ENCODE measurements at places on chromosomes 2 and 18. TPM values are rescaled to one million over a fixed set of nuclear protein-coding genes. Genes with fewer than 3 reads are reported as not detected.

The MITD1 gene
- total RNA-seq: 46.0 TPM

The LIMS2 gene
- 2.3 TPM for total RNA-seq

The PLGLB2 gene
- 1.2 TPM for total RNA-seq

The DNAH6 gene
- 0.27 TPM for total RNA-seq

The TUBB8B gene
- total RNA-seq: not detected

DNA sequence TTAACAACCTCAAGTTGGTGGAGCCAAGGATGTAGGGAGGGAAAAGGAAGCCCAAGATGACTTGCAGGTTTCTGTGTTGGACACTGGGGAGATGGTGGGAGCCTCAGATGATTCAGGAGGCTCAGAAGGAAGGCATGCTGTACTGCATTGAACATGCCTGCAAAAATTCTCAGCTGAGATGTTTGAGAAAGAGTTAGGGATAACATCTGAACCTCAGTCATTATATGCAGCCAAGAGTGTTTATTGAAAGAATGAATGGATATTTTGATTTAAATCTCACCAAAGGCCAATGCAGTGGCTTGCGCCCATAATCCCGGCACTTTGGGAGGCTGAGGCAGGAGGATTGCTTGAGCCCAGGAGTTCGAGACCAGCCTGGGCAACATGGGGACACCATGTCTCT lies 243.0 kb downstream of the MYCN start:
- no peak for DNase-seq

- no peak for DNase-seq
Measured at GRCh38 chr2:46704593-46704992, 211.0 kb downstream of the MCFD2 start.

GRCh38 chr2:77142141-77142540 lies 380.0 kb downstream of the LRRTM4 start:
- no peak for DNase-seq

- no peak for DNase-seq
Measured at GRCh38 chr2:25419678-25420242, 78.0 kb upstream of the DNMT3A start.

- DNase-seq: no peak
Measured at GRCh38 chr2:854460-854859, 96.2 kb upstream of the SNTG2 start.

DNA sequence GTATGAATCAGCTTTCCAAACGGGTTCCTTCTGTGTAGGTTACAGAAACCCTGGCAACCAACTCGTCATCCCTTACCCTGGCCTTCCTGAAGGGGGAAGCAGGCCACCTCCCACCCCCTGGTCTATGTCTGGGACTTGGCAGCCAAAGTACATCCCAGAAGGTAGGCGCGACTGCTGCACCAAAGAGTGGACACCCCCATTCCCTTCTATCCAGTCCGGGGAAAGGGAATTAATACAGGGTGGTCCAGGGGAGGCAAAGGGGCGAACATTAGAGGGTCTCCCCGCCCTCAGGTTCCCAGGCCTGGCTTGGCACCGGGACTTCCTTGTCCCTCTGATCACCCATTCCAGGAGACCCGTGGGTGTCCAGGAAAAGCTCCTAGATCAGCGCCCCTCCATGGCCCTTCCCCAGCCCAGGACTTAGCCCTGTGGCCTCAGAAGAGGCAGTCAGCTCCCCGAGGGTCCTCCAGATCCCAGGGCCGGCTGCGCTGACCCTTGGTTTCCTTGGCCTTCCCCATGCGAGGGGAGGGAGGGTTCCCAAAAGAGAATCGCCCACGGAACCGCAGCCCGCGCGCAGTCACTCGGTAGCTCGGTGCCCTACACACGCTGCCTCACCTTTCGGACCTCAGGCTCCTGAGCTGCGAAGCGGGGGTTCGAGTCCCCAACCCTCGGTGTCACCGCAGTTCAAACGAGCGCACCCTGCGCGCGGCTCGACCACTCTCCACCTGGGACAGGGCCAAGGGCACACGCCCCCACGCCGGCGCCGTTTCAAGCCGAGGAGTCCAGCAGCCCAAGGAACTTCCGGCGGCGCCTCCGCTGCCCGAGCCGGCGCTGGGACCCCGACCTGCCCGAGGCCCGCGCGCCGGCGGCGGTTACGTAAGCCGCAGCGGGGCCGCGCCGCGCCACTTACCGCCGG lies at the start of gene PER2:
Gene PER2, minus strand, starts transcription at position 874 of the 913 bp plus-strand sequence. CDS start 10,674 bp downstream, outside the sequence.
- DNase-seq: no peak

DNA sequence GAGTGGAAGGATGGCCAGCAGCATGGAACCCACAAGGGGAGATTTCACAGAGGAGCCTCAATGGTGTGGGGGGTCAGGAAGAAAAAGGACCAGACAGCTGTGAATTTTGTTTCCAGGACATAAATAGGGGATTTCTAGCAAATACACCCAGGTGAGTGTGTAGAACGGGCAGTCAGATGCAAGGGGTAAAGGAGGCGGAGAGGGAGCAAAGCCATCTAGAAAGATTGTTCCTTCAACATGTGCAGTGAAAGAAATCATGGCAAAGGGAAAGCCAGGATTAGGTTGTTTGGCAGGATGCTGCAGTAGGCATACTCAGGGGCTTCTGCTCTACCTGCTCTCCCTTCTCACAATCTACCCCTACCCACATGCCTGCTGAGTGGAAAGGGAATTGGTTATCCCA lies 119.4 kb upstream of the EPC2 start:
- no peak for DNase-seq

DNA sequence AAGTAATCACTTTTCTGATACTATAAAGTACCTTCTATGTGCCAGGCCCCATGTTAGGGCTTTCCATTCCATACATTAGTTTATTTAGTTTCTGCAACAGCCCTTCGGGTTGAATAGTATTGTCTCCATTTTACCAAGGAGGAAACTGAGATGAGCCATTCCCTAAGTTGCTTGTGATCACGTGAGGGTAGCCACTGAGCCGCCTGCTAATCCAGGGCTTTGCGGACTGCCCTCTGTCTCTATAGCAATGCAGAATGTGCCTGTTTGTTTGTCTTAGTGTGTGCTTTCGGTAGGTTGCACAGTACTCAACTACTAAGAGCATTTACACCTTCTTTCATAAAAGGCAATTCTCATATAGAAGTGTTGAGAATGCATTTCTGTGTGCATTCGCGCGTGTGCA lies 5.0 kb downstream of the EMILIN2 start:
- no peak for DNase-seq

DNA sequence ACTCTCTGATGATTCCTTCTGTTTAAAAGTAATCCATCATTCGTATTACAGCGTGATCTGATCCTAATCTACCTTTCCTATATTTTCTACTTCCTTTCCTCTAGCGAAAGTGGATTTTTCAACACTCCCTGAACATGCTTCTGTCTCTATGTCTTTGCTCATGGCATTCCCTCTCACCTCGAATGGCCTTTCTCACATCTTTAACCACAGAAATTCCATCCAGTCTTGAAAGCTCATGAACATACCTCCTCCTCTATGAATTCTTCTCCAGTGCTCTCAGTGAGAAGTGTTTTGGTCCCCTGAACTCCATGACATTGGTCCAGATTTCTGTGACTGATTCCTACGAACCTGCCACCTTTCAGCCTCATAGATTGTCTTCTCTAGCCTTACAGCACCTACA lies 323.2 kb downstream of the RAD51AP2 start:
- DNase-seq: no peak

DNA sequence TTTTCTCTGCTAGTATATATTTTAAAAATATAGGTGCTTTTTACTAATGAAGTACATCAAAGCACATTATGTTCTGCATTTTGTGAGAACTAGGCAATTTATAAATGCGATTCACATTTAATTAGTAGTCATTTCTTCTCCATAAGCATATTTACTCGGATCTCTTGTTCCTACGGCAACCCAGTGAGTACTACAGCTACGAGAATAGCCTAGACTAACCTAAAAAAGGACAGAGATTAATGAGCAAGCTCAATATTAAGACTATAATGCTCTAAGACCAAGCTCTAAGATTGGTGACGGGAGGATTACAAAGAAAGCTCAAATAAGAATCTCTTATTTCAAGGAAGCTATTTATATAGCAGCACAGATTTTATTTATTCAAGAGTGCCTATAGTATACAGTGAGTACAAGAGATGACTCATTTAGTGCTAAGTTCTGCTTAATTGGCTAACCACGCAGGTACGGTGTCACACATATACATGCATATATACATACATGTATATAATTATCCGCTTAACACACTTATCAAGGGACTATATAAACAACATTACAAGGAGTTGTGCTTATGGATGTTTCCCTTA lies 364.7 kb downstream of the GPD2 start:
- DNase-seq: no peak

DNA sequence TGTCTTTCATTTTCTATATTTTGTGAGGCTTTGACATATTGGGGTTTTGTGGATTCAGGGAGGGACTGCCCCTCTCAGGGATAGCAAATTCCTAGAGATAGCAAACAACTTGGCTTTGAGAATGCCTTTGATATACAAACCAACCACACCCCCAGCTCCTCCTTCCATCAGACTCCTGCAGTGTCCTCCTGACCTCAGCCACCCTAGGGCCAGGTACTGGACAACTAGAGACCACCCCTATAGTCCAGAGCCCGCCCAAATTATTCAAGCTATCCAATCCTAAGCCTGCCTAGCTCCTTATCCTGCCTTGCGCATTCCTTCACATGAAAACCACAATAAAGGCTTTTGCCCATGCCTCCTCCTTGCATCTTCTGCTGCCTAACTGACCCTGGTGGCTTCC lies 22.9 kb upstream of the STAM2 start:
- no peak for DNase-seq

- no peak for DNase-seq
Measured at GRCh38 chr2:85291425-85292023, 36.3 kb downstream of the TGOLN2 start.

DNA sequence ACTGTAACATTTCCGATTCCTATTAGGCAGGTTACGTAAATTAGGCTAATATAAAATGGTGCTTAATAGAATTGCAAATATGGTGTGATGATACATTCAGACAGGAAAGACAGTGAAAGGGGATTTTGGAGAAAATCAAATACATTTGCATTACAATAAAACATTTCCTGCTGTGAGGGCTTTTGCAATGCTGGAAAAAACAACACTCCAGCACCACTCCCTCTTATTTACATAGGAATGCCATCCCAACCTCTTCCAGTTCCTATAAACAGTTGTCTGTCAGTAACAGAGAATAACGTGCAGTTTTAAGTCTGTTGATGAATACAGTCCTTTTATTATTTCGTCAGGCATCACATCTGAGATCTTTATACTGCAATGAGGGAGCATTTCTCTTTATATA lies 298.8 kb upstream of the FANCL start:
- DNase-seq: no peak

DNA sequence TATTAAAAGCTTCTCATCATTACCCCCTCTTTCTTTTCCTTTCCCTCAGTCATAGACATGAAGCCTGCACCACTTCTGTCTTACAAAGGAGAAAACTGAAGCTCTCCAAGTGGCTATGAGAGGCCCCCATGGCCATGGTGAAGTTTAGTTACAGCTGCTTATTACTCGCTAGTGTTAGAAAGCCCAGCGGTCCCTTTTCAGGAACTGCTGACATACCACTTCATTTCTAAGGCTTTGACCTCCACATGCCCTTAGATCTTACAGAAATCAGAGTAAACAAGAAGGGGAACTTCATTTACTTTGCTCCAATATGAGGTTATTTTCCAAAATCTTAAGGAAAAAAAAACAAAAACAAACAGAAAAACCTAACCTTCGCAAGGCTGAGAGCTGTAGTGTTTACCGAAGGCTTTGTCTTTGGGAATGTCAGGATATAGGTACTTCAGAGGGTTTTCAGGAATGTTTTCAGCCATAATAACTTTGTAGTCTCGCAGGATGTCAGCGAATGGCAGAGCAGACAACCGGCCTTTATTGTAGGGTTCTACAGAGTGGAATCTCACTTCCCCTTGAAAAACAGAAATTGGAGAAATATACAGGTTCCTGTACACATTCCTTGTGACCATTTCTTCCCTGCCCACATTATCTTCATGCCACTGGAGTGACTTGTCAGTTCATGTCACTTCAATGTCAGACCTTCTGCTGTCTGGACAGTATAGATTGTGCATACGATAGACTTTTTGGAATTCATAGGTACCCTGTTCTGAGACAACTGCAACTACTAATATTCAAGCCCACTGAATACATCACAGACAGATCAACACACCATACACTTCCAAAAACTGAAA lies 18.8 kb upstream of the STAT1 start:
- no peak for DNase-seq

DNA sequence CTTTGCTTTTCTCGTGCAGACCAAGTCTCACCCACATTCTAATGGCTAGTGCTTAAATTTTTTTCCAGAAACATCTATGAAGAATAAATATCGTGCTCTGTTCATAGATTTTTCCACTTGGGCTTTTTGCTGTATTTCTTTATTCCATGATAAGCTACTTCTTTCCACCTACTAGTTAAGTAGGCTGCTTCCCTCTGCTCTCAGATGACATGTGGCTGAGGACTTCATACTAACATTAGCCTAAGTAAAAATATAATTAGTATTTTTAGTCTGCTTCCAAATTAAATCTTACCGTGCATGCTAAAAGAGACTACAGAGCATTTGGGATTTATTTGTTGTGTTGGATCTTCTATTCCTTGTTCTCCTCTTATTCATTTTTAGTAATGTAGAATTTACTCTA lies 102.4 kb downstream of the SH3RF3 start:
- DNase-seq: no peak

- DNase-seq: peak; percentile 98
Measured at GRCh38 chr2:240991378-240992263, 6.8 kb upstream of the SNED1 start.

DNA sequence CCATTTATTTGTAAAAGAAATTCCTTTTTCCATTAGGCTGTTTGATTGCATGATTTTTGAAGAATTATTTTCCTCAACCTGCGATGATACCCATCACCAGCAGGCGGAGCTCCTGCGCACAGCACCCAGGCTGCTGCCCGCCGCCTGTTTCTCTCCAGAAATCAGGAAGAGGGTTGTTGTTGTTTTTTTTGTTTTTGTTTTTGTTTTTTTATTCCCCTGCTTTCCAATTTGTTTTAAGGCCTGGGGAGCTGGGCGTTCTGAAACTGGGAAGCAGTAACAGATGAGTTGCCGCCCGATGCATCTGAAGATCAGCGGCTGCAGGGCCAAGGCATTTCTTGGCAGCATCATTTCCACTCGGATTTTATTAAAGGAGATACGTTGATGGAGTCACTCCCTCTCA lies 132.1 kb downstream of the MBP start:
- no peak for DNase-seq

GRCh38 chr2:159468257-159468656 lies 148.1 kb downstream of the BAZ2B start:
- no peak for DNase-seq

DNA sequence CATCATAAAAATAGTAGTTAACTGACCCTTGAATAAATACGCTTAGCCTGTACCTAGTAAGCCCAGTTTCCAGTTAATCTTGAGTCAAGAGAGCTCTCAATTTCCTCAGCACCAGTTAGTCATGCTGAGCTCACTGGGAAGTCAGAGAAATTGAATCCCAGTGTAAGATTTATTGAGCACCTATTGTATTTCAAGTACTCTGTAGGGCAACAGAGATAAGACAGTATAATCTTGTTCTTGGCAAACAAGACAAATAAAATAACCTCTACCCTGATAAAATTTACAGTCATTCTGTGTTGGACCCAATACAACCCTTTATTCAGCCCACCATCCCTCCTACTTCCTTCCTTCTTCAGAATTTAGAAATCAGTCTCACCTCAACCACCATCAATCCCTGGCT lies 71.9 kb upstream of the NRP2 start:
- no peak for DNase-seq

GRCh38 chr2:242020196-242021004 lies 150.9 kb downstream of the RTP5 start:
- no peak for DNase-seq

- DNase-seq: no peak
Measured at GRCh38 chr2:130869441-130870160, 32.9 kb downstream of the ARHGEF4 start.

GRCh38 chr18:26746398-26746797 lies 119.1 kb downstream of the AQP4 start:
- DNase-seq: no peak

GRCh38 chr2:168951871-168952270 lies 50.8 kb downstream of the G6PC2 start:
- no peak for DNase-seq
